ENCODE measurements at places on chromosomes 7 and 10.

DNA sequence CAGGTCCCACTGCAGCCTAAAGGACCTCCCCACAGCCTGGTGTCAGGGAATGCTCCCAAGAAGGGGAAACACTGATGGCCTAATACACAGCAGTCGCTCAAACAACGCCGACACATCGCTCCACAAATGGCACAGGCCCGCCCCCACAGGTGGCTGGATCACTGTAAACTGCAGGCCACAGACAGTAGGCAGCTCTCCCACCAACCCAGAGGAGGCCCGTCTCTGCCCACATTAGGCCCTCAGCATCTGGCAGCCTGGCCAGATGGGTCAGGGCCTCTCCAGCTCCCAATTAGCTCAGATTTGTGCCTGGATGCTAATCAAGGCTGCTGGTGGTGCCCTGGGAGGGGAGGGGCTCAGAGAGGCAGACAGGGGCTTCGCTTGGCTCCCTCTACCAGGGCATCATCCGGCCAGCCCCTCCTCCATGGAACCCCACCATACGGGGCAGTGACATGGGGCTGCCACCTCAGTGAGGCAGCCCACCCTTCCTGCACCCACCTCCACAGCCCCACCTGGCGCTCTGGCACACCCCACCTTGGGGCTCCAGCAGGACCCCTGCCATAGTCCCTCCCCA is 42.7 kb downstream of the CAMK2B start:
- DNase-seq, result no peak

DNA sequence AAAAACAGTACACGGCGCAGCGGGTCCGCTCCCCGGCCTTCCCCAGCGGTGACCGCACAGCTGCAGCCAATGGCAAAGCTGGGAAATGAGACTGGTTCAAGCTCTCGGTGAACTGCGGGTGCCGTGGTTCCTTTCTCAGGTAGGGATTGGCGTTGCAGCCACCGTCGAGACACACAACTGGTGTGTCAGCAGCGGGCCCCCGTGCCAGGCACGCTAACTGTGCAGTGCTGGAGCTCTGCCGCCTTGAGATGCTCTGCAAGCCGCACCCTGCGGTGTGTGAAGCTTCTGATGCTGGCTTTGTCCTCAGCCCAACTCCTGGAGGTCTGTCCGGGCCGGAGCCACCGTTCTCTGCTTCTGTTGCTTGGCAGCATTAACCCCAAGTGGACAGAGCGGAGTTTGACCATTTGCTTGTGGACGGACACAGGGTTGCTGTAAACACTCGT is 20.6 kb upstream of the NKX6-2 start:
- no peak for DNase-seq

DNA sequence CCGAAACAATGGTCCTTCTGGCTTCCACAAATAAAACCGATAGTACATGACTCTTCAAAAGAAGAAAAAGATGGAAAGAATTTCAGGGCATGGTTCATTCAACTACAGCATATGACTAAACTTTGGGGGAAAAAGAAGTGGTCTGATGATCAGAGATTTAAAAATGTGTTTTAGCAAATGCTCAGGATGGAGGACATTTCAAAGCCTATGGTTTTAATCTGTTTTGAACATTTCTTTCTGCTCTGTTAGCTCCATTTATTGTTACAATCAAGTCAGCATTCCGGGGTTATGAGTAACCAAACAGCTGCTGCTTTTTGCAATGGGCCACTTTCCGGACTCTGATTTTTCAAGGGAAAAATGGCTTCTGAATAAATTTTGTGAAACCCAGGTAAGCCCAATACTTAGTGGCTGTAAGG is 142.4 kb downstream of the CUBN start:
- no peak for DNase-seq

DNA sequence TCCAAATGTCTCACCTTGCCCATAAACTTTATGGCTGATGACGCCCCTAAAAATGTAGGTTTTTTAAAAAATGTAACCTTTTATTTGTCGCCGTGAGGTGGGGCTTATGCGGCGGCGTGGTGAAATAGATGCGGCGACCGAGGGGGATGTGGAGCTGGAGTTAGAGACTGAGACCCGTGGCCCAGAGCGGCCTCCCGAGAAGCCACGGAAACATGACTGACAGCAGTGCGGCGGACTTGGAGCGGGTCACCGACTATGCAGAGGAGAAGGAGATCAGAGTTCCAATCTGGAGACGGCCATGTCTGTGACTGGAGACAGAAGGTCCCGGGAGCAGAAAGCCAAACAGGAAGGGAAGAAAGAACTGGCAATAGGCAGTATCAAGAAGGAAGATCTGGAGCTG is 46.5 kb downstream of the C7orf33 start:
- no peak for DNase-seq
